ENCODE measurements at places on chromosomes 7 and 10.

- DNase-seq, result no peak
These were observed 213.8 kb downstream of the ADRA2A start for GRCh38 chr10:111290649-111291048.

- DNase-seq, result peak; percentile 66
These were observed 20.5 kb upstream of the ZNF273 start for GRCh38 chr7:64882341-64883112.

DNA sequence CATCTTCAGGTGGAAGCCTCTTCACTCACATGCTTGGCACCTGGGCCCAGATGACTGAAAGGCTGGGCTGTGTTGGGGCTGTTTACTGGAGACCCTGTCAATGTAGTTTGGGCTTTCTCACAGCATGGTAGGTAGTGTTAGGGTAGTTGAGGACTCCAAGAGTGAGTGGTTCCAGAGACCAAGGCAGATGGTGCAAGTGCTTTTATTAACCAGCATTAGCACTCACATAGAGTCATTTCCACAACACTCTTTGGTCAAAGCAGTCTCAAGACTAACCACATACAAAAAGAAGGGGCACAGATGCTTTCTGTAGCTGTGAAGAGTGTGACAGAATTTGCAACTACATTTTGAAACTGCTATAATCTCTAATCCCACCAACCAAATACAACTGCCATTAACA is 135.0 kb downstream of the RTKN2 start:
- DNase-seq, result no peak

- DNase-seq, result no peak
These were observed 12.0 kb upstream of the EBLN1 start for GRCh38 chr10:22229802-22230157.

GRCh38 chr7:50674896-50675835 is 107.5 kb downstream of the GRB10 start:
- no peak for DNase-seq

Data from retina (tissue), 1 donor.